GM10248 (cell line): ENCODE measurements at places on chromosomes 16 and 17.

GRCh38 chr16:56382459-56382858, 42.9 kb downstream of the AMFR start:
- DNase-seq = no peak

- no peak for DNase-seq
These were observed 38.3 kb downstream of the CYB561 start for GRCh38 chr17:63407741-63408330.

DNA sequence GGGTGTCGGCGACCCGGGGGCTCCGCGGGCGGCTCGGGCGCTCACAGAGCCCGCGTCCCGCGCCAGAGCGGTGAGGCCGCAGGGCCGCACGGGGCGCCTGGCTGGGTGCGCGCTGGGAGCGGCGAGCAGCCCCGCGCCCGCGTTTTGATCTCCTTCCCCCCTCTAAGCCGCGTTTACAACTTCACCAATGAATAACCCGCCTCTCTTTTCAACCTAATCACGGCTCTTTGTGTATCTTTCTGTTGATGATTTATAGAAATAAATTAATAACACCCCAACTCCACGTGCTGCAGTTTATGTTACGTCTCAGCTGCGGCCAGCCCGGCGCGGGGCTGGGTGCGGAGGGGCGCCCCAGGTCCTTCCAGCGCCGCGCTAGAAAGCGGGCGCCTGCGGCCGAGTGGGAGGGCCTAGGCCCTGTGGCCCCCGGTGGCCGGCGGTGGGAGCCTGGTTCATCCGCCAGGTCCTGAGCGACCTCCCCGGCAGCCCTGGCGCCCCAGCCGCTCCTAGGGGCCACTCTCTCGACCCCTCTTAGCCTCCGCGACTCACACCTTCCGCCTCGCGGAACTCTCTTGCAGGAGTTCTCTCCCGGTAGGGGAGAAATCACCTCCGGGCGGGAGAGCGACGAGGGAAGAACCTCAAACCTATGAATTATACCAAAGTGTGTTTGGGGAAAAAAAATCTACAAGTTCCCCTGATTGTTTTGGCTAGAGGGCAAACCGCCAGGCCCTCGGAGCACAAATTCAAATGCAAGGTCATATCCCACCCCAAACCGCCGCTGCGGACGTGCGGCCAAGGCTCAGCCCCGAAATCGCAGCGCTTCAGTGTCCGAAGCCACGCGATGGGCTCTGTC, 1.9 kb downstream of the HNF1B start:
- DNase-seq = peak; percentile 43

DNA sequence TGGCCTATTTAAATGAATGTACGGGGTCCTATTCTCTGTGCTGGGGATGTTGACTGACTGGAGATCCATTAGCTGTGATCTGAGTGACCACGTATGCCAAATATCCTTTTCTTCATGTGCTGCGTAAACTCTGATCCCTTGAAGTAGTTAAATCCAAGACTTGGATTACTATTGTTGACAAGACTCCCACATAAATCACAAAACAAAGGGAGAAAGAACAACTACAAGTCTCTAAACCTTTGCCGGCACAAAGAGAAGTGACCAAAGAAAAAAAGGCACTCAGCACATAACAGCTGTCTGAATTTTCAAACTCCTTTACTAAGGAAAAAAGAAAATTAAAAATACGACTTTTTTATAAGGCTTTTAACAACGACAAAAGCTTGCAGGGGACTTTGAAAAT, 559.9 kb upstream of the CDH8 start:
- no peak for DNase-seq
